ENCODE measurements at places on chromosomes 7 and 10. TPM values are rescaled to one million over a fixed set of nuclear protein-coding genes. Genes with fewer than 3 reads are reported as not detected.

DNA sequence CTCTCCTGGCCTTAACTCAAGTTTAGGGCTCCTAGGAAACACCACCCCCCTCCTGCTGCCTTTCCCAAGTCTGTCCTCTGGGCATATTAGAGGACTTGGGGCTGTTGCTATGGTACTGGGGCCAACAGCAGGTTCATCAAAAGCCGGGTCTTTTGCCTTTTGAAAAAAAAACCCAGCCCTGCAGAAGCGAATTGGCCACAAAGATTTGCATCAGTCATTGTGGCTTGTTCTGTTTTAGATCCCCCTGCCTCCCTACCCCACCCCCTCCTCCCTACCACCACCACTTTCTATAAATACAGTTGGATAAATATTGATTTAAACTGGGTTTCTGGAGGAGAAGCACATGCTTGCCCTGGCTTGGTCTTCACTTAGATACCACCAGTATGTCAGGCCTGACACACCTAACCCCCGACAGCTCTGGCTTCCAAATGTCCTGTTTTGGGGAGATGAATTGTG lies 7.0 kb downstream of the MXI1 start:
- DNase-seq, result no peak

DNA sequence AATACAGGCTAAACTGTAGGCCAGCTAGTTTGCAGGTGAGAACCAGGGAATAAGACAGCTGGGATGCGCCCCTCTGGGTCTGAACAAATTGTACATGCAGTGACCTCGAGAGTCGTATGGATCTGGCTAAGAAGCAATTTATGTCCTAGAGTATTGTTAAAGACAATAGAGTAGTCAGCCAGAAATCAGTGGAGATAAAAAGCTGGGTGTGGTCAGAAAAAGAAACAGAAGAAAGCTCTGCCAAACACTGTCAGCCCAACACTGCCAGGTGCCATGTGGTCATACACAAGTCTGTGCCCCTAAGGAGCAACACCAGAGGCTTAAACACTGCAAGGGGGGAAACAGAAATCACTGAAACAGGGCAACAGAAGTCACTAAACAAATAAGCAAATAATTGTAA lies 62.2 kb downstream of the CNOT4 start:
- no peak for DNase-seq

DNA sequence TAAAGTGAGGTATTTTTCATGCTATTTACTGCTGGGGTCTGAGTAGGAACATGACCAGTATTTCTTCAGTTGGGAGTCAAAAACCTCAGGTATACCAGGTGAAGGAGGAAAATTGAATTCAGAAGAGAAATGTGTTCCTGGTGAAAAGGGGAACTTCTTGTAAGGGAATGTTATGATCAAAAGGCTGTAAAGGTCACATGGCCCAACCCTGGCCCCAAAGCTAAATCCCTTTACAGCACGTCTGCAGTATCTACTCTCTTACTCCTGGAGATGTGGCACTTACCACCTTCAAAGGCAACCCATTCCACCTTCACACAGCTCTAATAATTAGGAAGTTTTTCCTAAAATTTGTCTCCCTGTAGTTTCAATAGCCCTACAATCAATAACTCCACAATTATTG lies 15.2 kb downstream of the PIK3AP1 start:
- DNase-seq, result no peak

- DNase-seq, result no peak
Measured at GRCh38 chr7:151299940-151300645, 41.5 kb upstream of the NUB1 start.

- DNase-seq, result no peak
Measured at GRCh38 chr10:43458227-43458626, 21.3 kb downstream of the ZNF487 start.

DNA sequence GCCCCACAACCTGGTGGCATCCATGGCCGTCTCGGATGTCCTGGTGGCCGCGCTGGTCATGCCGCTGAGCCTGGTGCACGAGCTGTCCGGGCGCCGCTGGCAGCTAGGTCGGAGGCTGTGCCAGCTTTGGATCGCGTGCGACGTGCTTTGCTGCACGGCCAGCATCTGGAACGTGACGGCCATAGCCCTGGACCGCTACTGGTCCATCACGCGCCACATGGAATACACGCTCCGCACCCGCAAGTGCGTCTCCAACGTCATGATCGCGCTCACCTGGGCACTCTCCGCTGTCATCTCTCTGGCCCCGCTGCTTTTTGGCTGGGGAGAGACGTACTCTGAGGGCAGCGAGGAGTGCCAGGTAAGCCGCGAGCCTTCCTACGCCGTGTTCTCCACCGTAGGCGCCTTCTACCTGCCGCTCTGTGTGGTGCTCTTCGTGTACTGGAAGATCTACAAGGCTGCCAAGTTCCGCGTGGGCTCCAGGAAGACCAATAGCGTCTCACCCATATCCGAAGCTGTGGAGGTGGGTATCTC lies 1.1 kb downstream of the HTR5A start:
- no peak for DNase-seq

DNA sequence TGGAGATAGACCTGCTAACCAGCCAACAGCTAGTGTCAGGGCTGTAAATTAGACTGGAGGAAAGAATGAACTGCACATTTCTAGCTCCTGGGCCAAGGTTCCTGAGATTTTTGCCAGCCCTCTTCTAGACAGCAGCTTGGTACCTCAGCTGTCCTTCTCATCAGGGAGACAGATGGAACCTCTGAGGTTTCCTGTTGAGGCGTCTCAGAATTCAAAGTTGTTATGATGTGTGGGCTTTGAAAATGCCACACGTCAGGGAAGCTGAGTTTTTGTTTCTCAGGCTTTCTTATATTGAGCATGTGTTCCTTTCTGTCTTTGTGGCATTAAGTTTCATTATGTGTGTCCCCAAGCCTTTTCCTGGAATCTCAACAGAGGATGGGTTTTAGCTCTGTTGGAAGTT lies 736.6 kb downstream of the AUTS2 start:
- no peak for DNase-seq

The POLD2 gene
- 60.1 TPM for total RNA-seq

GRCh38 chr10:48461623-48462481 lies 143.0 kb downstream of the ARHGAP22 start:
- DNase-seq, result peak; percentile 22

The DNMBP gene
- 14.8 TPM for total RNA-seq

DNA sequence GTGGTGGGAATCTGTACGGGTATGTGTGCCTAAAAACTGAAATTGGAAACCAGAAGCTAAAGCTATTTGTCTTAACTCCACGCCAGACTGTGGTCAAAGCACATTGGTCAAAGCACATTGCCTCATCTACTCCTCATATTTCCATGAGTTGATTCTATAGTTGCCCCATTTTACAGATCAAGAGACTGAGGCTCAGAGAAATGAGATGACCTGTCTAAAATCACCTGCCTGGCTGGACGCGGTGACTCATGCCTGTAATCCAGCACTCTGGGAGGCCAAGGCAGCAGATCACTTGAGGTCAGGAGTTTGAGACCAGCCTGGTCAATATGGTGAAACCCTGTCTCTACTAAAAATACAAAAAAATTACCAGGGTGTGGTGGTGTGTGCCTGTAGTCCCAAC lies 21.7 kb upstream of the MNX1 start:
- DNase-seq, result no peak

The INHBA gene
- 5.8 TPM for total RNA-seq

- DNase-seq, result no peak
Measured at GRCh38 chr7:6106140-6106904, 75.1 kb downstream of the ANKRD61 start.

GRCh38 chr10:92387289-92387940 lies 96.4 kb downstream of the MARCHF5 start:
- no peak for DNase-seq

The TMEM176A gene
- 127 TPM for total RNA-seq

The ENTPD1 gene
- total RNA-seq, result 6.9 TPM

GRCh38 chr10:8053446-8054243 lies 843 bp upstream of the GATA3 start:
- peak; percentile 52 for DNase-seq

DNA sequence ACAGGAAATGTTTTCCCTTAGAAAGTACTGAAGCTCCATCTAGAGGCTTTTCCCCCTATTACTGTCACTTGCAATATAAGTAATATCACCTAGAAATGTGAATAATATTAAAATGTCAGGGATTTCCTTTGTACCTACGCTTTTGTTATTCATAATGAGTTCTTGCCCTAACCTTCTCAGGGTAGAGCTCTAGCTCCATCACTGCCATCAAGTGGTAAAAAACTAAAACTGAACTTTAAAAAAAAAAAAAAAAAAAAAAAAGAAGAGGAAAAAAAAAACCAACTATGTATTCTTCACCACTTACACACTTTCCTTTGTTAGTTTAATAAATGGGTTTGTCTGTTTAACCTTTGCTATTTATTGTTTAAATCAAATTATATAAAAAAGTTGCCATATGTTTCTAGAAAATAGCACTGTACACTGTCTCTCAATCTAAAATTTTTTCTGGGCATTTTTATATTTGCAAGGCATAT lies 49.9 kb downstream of the DNAJC1 start:
- no peak for DNase-seq

The SPDYE16 gene
- 0.11 TPM for total RNA-seq

The VAX1 gene
- total RNA-seq, result not detected

GRCh38 chr7:39044489-39044888 lies 66.8 kb downstream of the POU6F2 start:
- DNase-seq, result no peak

The SP8 gene
- not detected for total RNA-seq

The FOXP2 gene
- 15.0 TPM for total RNA-seq

DNA sequence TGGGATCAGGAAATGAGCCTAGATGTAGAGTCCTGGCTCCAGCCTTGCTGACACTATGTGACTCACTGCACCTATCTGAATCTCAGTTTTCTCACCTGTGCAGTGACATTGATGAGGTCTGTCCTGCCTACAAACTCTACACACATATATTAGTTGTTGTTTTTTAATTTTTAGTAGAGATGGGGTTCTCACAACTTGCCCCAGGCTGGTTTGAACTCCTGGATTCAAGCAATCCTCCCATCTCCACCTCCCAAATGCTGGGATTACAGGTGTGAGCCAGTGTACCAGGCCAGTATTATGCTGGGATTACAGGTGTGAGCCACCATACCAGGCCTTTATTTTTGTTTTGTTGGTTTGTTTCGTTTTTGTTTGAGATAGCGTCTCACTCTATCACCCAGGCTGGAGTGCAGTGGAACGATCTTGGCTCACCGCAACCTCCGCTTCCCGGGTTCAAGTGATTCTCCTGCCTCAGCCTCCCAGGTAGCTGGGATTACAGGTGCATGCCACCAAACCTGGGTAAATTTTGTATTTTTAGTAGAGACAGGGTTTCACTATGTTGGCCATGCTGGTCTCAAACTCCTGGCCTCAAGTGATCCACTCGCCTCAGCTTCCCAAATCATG lies 11.8 kb upstream of the DDIT4 start:
- DNase-seq, result no peak

- no peak for DNase-seq
Measured at GRCh38 chr10:91976317-91977051, 52.9 kb downstream of the BTAF1 start.

The CPN1 gene
- not detected for total RNA-seq

DNA sequence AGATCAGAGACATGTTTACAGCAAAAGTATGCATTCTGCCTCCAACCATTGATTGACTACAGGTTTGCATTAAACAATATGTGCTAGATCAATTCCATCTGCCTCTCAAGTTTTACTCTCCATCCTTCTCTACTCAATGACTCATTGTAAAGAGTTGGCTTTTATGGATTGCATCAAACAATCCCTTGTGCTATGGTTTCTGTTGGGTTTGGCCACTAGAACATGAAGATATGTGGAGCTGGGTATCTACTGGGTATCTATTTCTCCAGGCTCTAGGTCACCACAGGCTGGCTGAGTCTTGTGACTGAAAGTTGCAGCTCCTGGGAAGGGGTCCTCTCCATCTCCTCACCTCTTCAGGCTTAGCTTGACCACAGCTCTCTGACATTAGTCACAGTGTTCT lies 204.7 kb downstream of the DGKI start:
- DNase-seq, result no peak

The AMPH gene
- 0.10 TPM for total RNA-seq

The RSPH10B gene
- not detected for total RNA-seq

GRCh38 chr7:121178869-121179497 lies 149.8 kb upstream of the WNT16 start:
- no peak for DNase-seq

The C10orf62 gene
- total RNA-seq, result not detected

The PSD gene
- 30.9 TPM for total RNA-seq

The PDK4 gene
- 185 TPM for total RNA-seq

GRCh38 chr7:121336579-121336978 lies 7.8 kb downstream of the WNT16 start:
- DNase-seq, result no peak

The ALDH18A1 gene
- total RNA-seq, result 38.7 TPM

- no peak for DNase-seq
Measured at GRCh38 chr10:31031205-31031557, 484 bp downstream of the ZNF438 start.

GRCh38 chr10:26410356-26410755 lies 27.8 kb upstream of the APBB1IP start:
- no peak for DNase-seq

GRCh38 chr7:30562498-30562897 lies 32.2 kb upstream of the GARS1 start:
- DNase-seq, result no peak

GRCh38 chr7:147524726-147525250 lies 1065.8 kb upstream of the C7orf33 start:
- DNase-seq, result no peak
